ENCODE measurements at places on chromosomes 2 and 18.
A peak's percentile ranks its signal among the peaks of the same experiment; 100 is the strongest.

DNA sequence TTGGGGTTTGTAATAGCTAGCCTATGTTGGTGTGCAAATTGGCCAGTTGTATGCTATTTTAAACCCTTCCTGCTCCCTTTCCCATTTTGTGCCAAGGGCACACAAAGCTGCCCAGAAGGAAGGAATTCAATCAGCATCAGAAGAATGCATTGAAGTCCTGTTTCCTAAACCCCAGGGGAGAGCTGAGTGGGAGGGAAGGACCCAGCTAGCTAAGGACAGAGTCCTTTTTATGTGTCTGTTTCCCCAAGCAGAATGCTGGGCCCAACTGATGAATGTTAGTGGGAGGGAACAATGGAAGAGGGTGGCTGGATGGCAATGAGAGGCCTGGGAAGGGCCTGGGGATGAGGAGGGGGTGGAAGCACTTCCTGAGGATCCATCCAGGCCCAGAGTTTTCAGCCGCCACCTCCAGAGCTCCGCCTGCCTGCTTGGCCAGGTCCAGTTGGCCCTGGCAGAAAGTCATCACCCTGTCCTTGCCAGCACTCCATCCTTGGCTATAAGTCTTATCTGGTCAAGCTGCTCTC lies 32.7 kb downstream of the MEX3C start:
- no peak for DNase-seq

GRCh38 chr18:58177896-58178470 lies 134.0 kb downstream of the NEDD4L start:
- no peak for DNase-seq

DNA sequence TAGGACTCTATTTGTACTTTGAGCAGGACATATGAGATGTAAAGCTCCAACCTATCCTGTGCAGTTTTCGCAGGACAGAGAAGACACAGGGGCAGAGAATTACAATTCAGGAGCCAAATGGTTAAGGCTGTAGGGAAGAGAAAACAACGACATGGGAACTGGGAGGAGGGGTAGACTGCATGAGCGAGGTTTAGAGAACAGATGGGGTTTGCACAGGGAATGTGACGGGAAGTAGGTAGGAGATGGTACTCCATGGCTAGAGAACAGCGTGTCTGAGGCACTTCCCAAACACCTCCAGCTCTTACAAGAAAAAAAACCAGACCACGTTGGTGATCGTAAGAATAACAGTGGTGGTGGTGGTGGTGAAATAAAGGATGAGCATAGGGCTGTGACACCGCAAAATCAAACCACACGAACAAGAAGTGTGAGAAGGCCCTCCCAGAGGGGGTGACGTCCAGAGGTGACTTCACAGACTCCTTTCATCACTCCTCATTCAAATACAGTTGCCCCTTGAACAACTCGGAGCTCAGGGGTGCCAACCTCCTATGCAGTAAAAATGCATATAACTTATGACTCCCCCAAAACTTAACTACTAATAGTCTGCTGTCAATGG lies 92.7 kb downstream of the FARSB start:
- DNase-seq: peak; percentile 33

GRCh38 chr2:41723526-41723925 lies 324.3 kb upstream of the PKDCC start:
- DNase-seq: no peak

GRCh38 chr2:10297959-10298531 lies 4.7 kb upstream of the HPCAL1 start:
- DNase-seq: peak; percentile 55

DNA sequence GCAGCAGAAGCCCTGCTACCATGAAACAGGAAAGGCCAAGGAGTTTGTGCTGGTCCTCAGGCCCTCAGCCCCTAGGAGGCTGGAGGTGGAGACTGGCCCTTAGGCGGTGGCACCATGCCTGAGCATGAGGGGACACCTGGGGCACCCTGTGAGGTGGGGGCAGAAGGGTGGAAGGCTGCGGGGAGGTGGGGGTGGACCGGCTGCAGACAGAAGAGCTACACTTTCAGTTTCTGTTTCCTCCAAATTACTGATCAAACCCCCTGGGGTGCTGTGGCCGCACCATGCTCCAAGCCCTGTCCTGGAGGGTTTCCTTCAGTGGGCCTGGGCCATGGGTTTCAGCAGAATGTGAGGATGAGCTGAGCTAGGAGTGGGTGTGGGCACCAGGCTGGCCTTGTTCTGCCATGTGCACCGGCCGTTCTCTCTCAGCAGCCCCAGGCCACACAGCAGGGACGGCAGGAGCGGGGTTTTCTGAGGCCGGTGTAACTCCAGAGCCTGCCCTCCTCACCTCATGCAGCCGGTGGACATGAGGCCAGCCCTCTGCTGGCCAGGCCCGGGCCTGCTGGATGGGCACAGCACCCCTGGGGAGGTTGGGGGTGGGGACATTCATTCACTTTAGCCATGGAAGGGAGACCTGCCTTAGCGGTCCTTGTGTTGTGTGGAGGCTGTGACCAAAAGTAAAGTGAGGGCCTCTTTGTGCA lies 51.5 kb downstream of the PLEKHB2 start:
- no peak for DNase-seq

DNA sequence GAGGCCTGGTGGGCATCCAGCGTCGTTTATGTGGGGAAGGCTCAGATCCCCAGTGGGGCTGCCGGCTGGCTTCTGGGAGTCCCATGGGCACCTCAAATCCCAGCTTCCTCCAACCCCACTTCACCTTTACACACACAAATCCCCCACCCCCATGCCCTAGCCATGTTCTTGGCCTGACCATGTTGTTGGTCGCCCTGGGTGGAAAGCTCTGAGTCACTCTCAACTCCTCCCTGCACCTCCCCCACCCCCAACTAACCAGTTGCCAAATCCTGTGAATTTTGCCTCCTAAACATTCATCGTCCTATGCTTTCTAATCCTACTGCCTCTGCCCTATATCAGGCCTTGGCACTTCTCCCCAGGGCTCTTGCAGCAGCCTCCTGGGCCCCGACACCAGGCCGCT lies 6.4 kb downstream of the TNS1 start:
- no peak for DNase-seq

DNA sequence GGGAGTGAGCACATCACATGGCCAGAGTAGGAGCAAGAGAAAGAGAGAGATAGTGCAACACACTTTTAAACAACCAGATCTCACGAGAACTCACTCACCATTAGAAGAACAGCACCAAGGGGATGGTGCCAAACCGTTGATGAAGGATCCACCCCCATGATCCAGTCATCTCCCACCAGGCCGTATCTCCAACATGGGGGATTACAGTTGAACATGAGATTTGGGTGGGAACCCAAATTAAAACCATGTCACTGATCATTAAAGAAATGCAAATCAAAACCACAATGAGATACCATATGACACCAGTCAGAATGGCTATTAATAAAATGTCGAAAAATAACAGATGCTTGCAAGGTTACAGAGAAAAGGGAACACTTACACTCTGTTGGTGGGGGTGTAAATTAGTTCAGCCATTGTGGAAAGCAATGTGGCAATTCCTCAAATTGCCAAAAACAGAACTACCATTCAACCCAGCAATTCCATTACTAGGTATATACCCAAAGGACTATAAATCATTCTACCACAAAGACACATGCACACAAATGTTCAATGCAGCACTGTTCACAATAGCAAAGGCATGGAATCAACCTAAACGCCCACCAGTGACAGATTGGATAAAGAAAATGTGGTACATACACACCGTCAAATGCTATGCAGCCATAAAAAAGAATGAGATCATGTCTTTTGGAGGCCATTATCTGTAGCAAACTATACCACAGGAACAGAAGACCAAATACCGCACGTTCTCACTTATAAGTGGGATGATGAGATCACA lies 137.1 kb downstream of the COL6A3 start:
- no peak for DNase-seq

DNA sequence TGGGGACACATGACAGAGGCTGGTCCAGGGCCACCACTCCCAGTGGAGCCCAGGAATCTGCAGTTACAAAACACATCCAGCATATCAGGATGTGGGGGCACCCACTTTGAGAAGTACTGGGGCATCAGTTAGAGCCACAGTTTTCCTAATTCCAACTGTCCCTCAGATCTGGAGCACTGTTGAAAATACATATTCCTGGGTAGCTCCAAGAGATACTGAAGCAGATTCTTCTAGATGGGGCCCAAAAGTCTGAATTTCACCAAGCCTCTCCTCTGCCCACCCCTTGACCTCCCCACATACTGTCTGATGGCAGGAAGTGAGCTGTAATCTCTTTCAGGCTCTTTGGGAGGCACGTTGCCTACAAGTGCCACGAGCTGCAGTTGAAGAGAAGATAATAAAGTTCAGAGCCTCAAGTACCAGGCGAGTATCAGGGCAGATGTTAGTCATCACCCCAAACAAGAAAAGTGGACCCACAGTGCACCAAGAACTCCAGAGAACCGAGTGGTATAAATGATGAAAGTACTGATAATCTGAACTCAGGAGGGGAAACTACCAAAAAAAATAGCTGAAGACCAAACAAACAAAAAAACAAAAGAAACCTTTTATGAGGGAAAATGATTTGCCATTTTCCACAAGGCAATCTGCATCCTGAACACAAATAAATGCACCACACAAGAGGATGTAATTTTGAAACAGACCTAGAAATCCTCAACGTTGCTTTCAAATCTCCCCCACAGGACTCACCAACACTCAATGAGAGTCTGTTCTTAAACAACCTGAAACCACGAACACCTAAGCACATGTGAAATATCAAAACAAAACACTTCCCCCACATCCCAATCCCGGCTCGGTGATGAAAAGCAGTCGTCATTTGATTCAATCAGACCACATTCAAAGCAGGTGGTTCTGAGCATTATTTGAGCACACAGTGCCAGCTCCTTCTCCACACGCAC lies 98.7 kb downstream of the TCF4 start:
- DNase-seq: no peak

GRCh38 chr18:78587096-78587495 lies 392.5 kb upstream of the SALL3 start:
- DNase-seq: no peak

- DNase-seq: no peak
Observed at GRCh38 chr18:69599377-69599776, 198.7 kb downstream of the DOK6 start.

GRCh38 chr2:240588669-240589068 lies 2.1 kb downstream of the CAPN10 start:
- DNase-seq: no peak

GRCh38 chr2:235669983-235670962 lies 176.4 kb downstream of the AGAP1 start:
- no peak for DNase-seq

- DNase-seq: no peak
Observed at GRCh38 chr18:2486426-2486825, 84.9 kb downstream of the METTL4 start.

DNA sequence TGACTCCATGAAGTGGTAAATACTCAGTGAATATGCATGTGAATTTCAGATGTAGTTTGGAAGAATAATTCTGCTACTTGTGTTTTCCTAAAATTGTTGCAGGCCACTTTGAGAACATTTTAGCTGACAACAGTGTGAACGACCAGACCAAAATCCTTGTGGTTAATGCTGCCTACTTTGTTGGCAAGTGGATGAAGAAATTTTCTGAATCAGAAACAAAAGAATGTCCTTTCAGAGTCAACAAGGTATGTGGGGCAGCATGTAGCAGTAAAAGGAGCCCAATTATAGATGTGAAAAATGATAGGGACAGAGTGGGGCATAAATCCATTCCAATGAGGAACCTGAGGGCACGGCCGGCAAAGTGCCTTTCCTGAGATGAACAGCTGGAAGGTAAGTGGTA lies 16.1 kb downstream of the SERPINB5 start:
- no peak for DNase-seq

DNA sequence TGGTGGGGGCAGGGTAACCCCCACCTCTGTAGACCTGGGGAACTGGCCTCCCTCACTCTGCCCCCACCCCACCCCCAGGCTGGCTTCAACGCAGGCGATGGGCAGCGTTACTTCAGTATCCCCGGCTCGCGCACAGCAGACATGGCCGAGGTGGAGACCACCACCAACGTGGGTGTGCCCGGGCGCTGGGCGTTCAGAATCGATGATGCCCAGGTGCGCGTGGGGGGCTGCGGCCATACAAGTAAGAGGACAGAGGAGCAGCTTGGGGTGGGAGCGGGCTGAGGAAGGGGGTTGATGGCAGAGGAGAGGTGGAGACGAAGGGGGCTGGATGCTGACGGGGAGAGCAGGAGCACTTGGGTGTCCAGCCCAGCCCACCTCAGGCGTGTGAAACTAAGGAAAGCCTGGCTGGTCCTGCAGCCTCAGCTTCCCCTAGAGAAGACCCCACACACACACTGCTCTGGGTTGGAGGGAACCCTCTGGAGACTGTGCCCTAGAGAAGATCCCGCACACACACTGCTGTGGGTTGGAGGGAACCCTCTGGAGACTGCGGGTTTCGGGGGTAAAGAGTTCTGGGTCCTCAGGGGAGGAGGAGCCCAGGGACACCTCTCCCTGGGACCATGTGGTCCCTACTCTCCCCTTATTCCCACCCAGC lies 36.2 kb downstream of the SNED1 start:
- DNase-seq: no peak

- DNase-seq: no peak
Observed at GRCh38 chr2:138418453-138418852, 83.1 kb upstream of the SPOPL start.

DNA sequence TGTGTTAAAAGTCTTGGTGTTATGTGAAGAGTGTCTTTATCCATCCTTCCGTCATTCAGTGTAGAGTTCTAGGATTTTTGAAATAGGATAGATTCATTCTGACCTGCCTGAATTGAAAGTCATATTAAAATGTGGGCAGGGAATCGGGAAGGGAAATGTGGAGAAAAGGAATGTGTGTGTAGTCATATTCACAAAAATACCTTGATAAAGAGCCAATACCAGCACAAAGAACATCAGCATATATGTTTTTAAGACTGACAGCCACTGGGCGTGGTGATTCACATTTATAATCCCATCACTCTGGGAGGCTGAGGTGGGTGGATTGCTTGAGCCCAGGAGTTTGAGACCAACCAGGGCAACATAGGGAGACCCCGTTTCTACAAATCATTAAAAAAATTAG lies 188.1 kb downstream of the CAMKMT start:
- no peak for DNase-seq

DNA sequence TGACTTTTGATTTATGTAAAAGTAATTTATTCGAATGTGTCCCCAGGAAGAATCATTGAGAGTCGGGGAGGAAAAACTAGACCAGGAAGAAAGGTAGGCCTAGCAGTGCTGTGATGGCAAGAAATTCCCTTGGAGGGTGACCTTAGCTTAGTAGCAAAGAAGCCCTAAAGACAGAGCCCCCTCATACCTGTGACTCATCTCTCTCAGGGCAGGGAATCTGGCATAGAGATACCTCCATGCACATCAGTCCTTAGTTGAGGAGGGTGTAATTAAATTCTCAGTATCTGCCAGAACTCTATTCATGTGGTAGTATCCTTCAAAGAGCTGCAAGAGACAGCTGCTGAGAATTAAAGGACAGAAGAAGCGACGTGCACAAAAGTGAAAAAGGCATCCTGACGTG lies 360.3 kb downstream of the FBXO15 start:
- DNase-seq: no peak

- no peak for DNase-seq
Observed at GRCh38 chr2:241547781-241548450, 10.6 kb upstream of the BOK start.

- DNase-seq: no peak
Observed at GRCh38 chr18:44887227-44887631, 206.5 kb downstream of the SETBP1 start.

- DNase-seq: no peak
Observed at GRCh38 chr2:18829976-18830375, 240.6 kb upstream of the NT5C1B start.

Data from HL-60 (cell line).